ENCODE measurements at places on chromosomes 1 and 21.

DNA sequence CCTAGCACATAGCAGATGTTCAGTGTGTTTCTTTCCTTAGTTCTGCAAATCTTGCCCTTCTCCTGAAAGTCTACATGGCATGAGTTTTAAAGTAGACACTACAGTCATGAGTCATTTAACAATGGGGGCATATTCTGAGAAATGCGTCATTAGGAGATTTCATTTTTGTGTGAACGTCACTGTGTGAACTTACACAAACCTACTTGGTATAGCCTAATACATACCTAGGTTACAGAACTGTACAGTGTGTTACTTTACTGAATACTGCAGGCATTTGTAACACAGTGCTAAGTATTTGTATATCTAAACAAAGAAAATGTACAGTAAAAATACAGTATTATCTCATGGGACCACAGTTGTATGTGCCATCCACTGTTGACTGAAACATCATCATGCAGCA lies 10.0 kb downstream of the TTF2 start:
- DNase-seq, result no peak

DNA sequence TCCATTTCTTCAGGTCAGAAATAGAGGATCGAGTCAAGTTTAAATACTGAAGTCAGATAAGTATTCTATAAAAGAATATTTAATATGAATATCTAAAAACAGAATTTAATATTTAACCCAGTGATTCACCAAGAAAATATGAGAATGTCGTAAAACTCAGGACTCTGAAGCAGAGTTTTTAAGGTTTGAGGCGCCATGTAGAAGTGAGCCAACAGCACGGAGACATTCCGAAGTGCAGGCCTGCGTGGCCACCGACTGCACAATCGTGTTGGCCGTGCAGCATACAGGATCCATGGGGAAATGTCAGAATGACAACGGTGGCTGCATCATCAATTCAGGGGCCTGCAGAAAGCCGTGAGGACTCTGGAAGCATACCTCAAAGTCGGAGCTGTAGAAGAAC lies 23.4 kb downstream of the MRAP start:
- no peak for DNase-seq

GRCh38 chr1:192522673-192523072 lies 52.9 kb upstream of the RGS1 start:
- no peak for DNase-seq

DNA sequence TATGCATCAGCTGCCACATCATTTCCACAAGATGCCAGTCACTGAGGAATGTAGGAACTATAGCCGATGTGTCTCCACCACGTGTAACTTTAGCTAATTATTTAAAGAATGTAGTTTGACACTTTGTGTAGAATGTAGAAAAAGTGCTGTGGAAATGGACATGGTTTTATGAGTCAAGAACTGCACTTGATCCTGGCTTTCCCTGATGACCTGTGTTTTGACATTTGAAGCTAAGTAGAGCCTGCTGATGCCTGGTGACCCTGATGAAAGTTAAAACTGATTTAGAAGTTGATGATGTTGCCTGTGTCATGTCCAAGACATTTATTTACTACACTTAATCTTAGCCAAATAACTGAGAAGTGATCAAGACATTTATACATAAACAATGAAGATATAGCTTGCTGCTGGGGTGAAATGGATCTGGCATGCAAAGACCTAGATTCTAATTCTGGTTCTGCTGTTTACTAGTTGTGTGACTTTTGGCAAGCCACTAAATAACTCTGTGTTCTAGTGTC lies 4.4 kb upstream of the OSBPL9 start:
- DNase-seq, result no peak

- DNase-seq, result no peak
Observed at GRCh38 chr1:210342986-210343780, 14.5 kb downstream of the HHAT start.

- no peak for DNase-seq
Observed at GRCh38 chr1:207856276-207857023, 54.5 kb downstream of the CD34 start.

Data from stimulated activated CD8-positive, alpha-beta memory T cell treated with anti-CD3 and anti-CD28 coated beads, Interleukin-15, amount 100 ng/mL, for 4 hours (primary cell).